ENCODE measurements at places on chromosomes 1 and 21.

DNA sequence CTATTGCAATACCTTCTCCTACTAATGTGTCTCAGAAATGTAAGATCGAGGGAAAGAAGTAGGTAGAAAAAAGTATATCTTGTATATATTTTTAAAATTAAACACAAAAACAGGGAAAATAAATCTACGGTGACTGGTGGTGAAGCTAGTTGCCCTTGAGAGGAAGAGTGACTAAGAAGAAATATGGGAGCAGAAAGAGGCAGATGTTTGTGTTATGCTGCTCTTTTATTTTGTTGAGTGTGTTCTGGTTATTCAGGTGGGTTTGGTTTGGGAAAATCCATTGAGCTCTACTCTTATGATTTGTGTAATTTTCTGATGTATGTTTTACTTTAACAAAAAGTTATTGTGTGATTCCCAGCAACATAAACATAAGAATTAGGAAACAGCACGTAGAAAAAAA lies 444.9 kb upstream of the B3GALT2 start:
- no peak for DNase-seq

GRCh38 chr21:28953247-28953646 lies 39.4 kb downstream of the LTN1 start:
- DNase-seq: no peak

DNA sequence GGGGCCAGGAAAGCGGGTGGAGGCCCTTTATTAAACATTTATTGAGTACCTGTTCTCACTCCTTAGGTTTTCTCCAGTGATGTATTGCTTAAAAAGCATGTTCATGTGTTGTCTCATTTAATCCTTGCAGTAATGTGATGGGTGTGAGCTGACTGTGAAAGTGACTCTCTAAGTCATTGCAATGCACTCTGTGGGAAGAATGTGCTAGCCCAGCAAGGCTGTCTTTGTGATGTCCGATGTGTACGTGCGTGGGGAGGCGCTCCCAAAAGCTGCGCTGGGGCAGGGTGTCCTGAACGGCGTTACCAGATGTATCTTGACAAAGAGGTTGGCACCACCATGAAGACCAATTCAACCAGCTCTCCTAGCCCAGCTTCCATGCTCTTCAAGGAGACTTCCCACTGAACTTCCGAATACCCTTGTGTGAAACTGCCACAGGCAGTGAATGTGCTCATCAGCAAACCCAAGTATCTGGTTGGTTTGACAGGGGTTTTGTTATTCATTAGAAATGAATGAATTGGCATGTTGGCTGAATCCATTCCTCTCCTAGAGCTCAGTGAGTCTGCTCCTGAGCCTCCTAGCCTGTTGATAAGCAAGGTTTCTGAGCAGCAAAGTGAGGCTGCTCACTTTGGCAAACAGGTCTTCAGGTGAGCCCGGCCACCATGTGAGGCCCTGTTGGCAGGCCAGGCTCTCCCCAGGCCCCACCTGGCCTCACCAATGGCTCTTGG lies 28.0 kb downstream of the NUAK2 start:
- no peak for DNase-seq

GRCh38 chr1:203567596-203567995 lies 59.0 kb upstream of the ATP2B4 start:
- DNase-seq: no peak

GRCh38 chr1:161089251-161089924 lies at the start of gene NECTIN4:
Gene NECTIN4 (minus strand): TSS chr1:161089558. CDS start chr1:161089296, 262 bp downstream.
- DNase-seq: no peak

DNA sequence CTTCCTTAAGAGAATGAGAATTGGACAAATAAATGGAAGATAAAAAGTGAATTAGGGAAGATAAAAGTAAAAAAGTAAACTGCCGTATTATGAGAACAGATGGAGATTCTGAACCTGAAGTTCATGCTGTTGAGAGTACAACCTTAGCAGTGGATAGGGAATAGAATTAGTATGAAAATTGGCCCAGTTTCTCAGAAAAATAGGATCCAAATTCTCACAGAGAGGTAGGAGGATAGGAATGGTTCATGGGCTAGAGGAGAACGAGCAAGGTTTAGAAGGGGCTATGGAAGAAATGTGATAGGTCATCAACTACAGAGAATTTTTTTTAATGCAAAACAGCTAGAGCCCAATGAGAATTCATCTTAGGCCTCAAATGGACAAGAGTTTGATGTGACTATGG lies 42.3 kb downstream of the COL24A1 start:
- DNase-seq: no peak

- no peak for DNase-seq
Measured at GRCh38 chr1:41762251-41762650, 156.5 kb downstream of the HIVEP3 start.

- no peak for DNase-seq
Measured at GRCh38 chr1:77659879-77660593, 22.4 kb downstream of the ZZZ3 start.

GRCh38 chr1:41803656-41804055 lies 115.1 kb downstream of the HIVEP3 start:
- DNase-seq: no peak

DNA sequence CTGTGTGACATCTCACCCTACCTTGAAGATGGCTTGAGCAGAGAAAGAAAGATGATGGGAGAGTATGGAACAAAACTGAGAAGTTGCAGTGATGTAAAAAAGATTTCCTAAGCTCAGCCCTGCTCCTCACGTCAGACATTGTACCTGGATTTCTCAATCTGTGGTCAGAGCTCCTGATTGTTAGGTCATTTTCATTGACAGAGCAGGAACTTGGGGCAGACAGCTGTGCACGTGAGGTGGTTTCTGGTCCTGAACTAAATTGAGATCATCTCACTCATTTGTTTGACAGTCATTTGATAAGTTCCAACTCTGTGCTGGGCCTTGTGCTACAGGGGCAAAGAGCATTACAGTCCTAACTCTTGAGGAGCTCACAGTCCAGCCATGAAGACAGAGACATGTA lies 10.2 kb downstream of the TRAF3IP3 start:
- no peak for DNase-seq

- DNase-seq: no peak
Measured at GRCh38 chr1:109845658-109846057, 65.0 kb upstream of the CSF1 start.

- no peak for DNase-seq
Measured at GRCh38 chr1:211726467-211726995, 51.1 kb upstream of the NEK2 start.

DNA sequence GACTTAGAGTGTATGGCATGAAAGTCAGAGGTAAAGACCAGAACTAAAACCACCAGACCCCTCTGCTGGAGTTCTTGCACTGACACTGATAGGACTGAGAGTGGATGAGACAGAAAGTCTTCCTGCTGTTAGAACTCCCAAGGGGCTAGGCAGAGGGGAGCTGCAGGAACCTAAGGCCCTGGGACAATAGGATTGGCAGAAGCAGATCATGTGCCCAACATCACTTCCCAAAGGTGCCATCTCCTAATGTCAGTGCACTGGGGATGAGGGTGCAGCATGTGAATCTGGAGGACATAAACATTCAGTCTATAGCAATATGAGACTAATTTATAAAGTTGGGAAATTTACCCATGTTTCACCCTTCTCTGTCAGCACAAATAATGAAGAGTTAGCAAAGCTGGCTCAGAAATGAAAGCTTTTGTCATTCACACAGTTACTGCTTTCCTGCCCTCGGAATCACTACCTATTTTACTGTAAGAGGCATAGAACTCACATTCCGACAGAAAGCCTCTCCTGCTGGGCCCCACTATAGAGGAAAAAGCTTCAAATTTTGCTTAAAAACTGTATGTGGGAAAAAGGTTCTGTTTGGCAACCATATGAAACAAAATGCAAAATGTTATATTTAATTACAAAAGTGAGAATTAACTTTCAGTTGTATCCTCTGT lies 49.9 kb upstream of the SSX2IP start:
- DNase-seq: no peak

GRCh38 chr1:30768159-30768829 lies 10.7 kb upstream of the LAPTM5 start:
- no peak for DNase-seq

GRCh38 chr1:87179076-87179810 lies 149.4 kb upstream of the LMO4 start:
- DNase-seq: no peak

- DNase-seq: peak; percentile 63
Measured at GRCh38 chr1:27395441-27396195, 3.2 kb downstream of the GPR3 start.

DNA sequence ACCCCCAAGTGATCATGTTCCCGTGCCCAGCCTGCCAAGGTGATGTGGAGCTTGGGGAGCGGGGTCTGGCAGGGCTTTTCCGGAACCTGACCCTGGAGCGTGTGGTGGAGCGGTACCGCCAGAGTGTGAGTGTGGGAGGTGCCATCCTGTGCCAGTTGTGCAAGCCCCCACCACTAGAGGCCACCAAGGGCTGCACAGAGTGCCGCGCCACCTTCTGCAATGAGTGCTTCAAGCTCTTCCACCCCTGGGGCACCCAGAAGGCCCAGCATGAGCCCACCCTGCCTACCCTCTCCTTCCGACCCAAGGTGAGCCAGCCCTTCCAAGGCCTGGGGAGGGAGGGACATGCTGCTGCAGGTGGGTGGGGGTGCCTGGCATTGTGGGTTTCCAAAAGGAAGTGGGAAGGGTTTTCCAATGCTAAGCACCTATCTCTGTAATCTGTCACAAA lies 2.3 kb downstream of the TRIM46 start:
- DNase-seq: no peak

DNA sequence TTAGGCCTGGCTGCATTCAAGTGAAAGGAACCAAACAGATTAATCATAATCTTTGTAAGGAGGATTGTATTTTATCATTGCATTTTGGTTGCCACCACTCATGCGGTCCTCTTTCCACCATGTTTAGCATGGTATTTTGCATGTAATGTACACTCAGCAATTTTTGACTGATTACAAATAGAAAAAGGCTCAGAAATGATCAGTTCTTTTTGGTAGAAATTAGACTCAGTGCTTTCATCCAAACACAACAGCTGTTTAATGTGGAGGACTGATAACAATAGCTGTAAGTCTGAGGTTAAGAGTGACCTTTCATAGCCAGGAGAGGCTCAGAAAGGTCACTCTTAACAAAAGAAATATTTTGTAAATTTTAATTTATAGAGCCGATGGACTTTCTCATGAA lies 25.3 kb upstream of the DPH5 start:
- no peak for DNase-seq

GRCh38 chr1:15992187-15992553 lies 11.9 kb upstream of the SRARP start:
- DNase-seq: no peak

GRCh38 chr1:44631333-44631646 lies 43.0 kb downstream of the TMEM53 start:
- no peak for DNase-seq

DNA sequence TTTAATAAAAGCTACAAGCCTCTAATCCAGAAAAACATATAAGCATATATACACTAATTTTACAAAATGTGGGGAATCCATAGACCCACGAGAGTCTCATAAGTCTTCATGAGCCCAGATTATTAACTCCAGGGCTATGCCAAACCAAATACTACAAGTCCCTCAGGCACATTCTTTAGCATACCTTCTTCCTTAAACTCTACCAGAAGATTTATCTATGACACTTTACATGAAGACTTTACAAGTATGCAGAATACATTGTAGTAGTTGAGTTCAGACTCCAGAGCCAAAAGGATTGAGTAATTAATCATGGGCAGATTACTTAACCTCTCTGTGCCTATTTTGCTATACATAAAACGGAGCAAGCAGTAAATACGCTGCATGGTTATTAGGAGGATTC lies 793.7 kb upstream of the ADGRL2 start:
- DNase-seq: no peak

- no peak for DNase-seq
Measured at GRCh38 chr1:200316148-200316803, 93.6 kb downstream of the ZNF281 start.

- DNase-seq: no peak
Measured at GRCh38 chr1:147611021-147611426, 59.3 kb downstream of the ACP6 start.

GRCh38 chr1:93846992-93847810 lies 31.8 kb downstream of the DNTTIP2 start:
- peak; percentile 73 for DNase-seq

DNA sequence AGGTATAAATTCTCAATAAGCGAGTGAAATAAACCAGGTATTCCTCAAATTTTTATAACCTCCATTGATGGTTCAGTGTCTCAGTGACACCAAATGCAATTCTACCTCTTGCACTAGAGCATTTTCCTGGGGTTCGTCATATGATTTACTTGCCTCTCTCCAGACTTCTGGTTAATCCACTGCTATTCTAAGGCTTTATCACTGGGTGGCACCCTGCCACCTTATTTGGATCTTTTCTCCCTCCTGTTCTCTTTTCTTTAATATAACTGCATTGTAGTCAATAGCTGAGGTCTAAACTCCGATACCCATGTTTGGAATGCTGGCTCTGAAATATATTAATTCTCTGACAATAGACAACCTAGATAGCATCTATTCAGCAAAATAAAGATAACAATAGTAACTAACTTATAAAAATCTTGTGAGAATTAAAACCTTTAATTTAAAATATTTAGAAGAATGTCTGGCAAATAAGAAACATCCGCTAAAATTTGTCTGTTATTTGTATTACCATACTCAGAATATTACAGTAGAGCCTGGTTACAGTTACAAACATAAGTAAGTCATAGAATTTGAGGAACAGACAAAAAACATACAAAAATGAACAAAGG lies 436.4 kb downstream of the PLA2G4A start:
- DNase-seq: no peak

DNA sequence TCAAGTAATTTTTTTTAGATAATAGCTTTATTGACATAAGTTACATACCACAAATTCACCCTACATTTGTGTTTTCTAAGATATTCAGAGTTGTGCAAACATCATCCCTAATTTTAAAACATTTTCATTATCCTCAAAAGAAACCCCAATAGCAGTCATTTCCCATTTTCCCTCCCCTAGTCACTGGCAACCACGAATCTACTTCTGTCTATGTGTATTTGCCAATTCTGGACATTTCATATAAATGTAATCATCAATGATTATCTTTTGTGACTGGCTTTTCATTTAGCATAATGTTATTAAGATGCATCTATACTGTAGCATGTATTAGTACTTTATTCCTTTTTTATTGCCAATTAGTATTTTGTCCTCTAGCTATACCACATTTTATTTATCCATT lies 88.8 kb upstream of the SLFNL1 start:
- no peak for DNase-seq

Measured in stimulated activated CD8-positive, alpha-beta memory T cell treated with anti-CD3 and anti-CD28 coated beads, Interleukin-4, amount 100 ng/mL, for 24 hours (primary cell).